Stimulated activated CD4-positive, alpha-beta T cell treated with anti-CD3 and anti-CD28 coated beads, Interleukin-1b, Interleukin-23, amount 100 ng/mL, for 48 hours (primary cell): ENCODE measurements at places on chromosomes 2 and 18.

- no peak for DNase-seq
Observed at GRCh38 chr2:227214622-227215041, 50.2 kb downstream of the COL4A3 start.

GRCh38 chr2:173196080-173196479 lies 120.4 kb downstream of the MAP3K20 start:
- no peak for DNase-seq

DNA sequence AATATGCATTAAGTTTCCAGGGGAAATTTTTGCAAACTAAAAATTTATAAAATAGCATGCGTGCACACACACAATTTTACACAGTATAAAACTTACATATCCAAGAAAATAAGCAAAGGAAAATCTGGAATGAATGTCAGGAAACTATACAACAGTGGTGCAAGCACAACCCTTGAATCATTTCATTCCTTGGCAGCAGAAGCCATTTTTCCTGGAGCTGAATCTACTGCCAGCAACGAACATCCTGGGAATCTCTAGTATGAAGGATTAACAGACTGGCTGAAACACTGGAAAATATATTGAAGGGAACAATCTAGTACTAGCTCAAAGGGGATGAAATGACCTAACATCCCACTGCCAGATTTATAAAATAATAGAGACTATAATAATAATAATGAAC lies 235.3 kb downstream of the DYM start:
- no peak for DNase-seq

DNA sequence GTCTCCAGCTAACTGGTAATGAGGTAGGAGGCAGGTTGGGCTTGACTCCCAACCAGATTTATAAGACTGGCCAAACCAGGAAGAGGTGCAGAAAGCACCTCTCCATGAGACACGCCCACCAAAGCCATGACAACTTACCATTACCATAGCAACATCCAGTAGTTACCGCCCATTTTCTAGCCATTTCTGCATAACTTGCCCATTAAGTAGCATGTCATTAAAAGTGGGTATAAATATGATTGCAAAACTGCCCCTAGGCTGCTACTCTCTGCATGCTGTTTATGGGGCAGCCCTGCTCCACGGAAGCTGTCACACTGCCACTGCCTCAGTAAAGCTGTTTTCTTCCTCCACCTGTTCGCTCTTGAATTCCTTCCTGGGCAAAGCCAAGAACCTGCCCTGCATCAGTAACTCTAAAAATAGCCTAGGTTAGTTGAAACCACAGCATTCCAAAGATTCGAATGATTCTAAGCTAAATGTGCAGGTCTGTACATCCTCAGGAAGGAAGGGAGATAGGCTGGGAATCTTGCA lies 131.9 kb downstream of the ATL2 start:
- DNase-seq: no peak

- no peak for DNase-seq
Observed at GRCh38 chr18:24130494-24130893, 8.4 kb upstream of the CABYR start.

DNA sequence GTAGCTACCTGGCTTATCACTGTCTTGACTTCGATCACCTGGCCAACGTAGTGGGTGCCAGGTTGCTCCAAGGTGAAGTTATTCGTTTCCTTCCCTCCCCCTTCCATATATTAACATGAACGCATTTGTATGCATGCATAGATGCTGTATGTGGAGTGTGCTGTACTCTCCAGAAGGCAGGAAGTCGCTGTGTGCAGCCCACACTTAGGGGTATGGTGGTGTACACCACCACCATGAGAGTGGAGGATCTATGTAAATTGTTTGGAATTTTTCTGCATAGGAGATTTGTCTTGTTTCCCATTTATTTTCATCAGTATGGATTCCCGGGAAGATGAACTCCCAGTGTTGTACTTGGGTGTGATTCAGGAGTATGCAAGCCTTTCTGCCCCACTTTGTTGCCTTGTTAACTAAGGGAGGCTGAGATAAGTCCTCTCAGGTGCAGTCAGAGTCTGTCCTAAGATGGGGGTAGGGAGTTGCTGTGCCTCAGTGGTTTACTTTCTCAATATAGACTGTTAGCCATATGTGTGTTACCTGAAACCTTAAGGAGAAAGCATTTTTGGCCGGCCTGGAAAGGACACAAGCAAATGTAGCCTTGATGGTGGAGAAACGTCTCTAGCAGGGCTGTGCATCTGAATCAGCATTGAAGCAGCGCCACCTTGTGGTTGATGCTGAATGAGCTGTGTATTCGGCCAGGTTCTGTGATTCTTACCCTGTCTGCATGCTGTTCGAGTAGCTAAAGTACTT lies 149.8 kb downstream of the TANC1 start:
- DNase-seq: peak; percentile 75

GRCh38 chr2:10128420-10128819 lies 5.9 kb downstream of the RRM2 start:
- no peak for DNase-seq

DNA sequence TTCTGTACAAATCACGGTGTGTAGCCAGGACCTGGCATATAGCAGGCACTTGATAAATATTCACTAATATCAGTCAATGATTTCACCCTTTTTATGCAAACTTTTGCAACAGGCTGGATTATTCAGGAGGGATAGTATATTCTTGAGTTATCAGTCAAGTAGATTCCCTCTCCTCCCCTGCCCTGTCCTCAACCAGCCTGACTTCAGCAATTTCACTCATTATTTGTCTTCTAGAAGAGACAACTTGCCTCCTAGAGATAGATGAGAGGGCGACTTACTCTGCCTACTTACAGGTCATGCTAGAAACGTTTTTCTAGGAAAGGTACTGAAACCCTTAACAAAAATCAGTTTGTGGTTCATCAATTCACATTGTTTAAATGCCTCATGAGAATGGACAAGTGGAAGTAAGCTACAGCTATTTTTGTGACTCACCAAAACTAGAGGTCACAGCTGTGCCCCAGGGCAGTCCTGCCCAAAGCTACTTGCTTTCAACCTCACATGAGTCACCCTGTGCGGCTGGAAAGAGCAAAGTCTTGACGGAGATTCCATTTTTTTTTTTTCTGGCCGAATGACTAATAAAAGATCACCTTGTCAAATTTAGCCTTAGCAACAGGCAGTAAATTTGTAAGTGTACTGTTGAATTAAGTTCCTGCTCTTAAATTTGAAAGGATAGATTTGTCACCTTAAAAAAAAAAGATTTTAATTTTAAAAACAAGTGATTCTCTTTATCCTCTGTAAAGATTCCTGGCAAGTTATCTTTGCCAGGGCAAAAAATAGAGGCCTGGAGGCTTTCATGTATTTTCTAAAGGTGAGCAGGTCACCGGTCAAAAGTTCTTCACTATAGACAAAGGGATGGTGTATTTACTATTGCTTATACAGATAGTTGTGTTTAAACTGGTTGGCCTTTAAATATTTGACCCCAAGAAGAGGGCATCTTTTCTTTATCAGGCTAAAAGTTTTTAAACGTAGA lies 109.0 kb upstream of the SLC35G4 start:
- DNase-seq: no peak

DNA sequence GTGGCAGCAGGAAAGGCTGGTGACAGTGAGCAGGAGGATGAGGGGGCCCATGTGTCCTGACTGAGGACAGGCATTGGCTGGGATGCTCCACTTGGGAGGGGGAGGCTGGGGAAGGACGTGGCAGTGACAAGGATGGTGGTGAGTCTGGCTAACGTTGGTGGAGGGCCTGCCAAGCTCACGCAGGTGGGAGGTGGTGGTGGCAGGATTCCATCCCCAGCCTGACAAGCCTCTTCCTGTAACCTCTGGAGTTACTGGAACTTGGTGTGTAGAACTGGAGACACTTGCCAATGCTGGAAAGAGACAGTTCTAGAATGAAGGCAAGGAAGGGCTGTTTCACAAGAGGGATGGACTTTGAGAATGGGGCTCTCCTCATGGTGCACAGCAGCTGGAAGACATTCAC lies 8.2 kb downstream of the PROM2 start:
- no peak for DNase-seq

- no peak for DNase-seq
Observed at GRCh38 chr2:208406474-208407451, at the start of gene PTH2R. Gene PTH2R, plus strand, starts transcription at chr2:208406792. Its CDS starts 252 bp downstream, at chr2:208407044.

DNA sequence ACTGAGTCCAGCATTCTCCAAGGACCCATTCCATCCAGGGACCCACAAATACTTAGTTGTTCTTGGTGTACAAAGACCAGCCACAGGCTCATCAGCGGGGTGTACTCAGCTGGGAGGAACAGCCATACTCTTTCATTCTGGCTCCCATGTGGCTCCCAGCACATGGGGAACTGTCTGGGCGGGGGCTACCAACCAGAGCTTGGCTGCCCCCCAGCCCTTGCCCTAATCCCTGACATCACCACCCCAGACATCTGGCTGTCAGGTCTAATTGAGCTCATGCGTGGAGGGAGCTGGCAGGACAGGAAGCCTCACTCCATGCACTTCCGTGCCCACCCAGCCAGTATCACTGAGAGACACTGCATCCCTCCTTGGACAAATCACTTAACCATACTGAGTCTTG lies 283.6 kb downstream of the DYSF start:
- no peak for DNase-seq

DNA sequence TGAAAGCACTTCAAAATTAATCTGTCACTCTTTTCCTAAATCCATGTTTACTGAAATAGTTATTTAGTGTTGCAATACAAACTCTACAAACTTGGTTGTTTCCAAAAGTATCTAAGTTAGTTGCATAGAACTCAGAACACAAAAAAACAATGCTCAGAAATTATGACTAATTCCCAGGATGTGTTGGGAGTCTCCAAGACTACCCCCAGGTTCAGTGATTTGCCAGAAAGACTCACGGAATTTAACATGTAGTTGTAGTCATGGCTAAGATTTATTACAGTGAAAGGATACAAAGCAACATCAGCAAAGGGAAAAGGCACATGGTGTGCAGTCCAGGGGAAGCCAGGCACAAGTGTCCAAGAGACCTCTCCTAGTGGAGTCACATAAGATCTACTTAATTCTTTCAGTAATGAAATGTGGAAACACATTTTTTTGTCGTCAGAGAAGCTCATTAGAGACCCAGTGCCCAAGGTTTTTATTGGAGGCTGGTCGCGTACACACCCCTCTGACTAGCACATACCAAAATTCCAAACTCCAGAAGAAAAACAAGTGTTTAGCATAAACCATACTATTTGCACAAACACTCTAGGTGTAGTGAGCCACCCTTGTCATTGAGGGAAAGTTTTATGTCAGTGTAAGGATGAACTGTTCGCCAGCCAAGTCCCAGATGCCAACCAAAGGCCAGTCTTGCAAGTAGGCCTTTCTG lies 43.3 kb upstream of the CYP20A1 start:
- no peak for DNase-seq

GRCh38 chr2:212644195-212644837 lies 105.7 kb upstream of the ERBB4 start:
- no peak for DNase-seq

- DNase-seq: no peak
Observed at GRCh38 chr2:9462313-9462712, 12.0 kb upstream of the IAH1 start.

GRCh38 chr18:33114749-33115148 lies 325.8 kb downstream of the CCDC178 start:
- DNase-seq: no peak

- DNase-seq: no peak
Observed at GRCh38 chr2:190714958-190715357, 66.1 kb downstream of the NAB1 start.

- DNase-seq: peak; percentile 98
Observed at GRCh38 chr2:241355983-241356870, at the start of gene FARP2. Gene FARP2, plus strand, starts transcription at chr2:241356285. Its CDS starts 16,823 bp downstream, at chr2:241373108.

DNA sequence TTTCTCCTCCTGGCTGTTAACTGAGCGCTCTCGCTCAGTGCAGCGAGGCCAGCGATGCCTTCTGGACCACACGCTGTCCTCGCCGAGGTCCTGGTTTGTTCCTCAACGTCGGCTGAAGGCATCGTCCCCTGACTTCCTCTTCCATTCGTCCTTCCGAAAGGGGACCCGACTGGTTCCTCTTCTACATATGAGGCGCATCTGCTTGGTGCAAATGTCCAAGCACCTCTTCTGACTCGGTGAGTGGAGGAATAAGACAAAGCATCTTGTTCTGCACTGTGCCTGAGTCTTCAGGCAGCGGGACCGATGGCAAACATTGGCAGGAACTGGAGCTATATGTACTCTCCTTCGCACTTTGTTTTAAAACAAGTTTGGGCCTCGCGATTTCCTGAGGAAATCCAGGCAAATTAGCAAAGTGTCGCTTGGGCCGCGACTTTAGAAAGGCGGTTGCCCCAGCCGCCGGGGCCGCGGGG lies 621 bp upstream of the KCNS3 start:
- DNase-seq: no peak

DNA sequence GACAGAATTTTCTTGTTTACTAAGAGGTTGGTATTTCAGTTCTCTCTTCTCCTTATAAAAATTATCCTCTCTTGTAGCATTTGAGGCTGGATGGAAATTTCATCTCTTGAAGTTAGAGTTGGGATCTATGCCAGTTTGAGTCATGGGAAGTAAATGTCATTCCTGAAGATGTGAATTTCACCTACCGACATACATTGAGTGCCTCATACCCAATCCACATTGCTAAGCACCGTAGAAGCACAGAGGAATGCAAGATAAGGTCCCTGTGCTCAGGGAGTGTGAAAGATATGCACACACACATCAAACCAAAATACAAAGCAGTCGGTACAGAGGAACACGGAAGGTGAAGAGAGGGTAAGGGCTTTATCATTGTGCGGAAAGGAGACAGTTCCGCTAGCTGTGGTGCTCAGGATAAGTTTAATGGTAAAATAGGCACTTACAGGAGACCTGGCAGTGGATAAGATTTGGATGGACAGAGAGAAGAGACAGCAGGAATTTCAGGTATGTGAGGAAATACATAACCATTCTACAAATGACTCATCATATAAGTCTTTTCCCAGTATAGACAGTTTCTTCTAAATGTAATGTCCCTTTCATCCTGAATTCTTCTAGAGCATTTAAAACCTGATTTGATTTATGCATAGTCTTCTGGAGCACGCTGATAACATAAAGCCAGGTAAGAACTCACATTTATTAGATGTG lies 205.3 kb upstream of the ST6GAL2 start:
- DNase-seq: no peak

GRCh38 chr2:43980902-43981301 lies 14.9 kb downstream of the LRPPRC start:
- no peak for DNase-seq

GRCh38 chr2:150526006-150526405 lies 38.5 kb upstream of the RND3 start:
- DNase-seq: no peak
